Left renal pelvis (tissue), 4 donors: ENCODE measurements at places on chromosomes 13 and 19. TPM values are rescaled to one million over a fixed set of nuclear protein-coding genes. Genes with fewer than 3 reads are reported as not detected.

Gene NLRP5
- not detected for polyA plus RNA-seq

Gene STOML3
- polyA plus RNA-seq: 0.15 TPM

Gene S1PR4
- polyA plus RNA-seq: 0.21 TPM

Gene KL
- polyA plus RNA-seq: 44.2 TPM

Gene APC2
- 1.0 TPM for polyA plus RNA-seq

Gene ZNF135
- 24.6 TPM for polyA plus RNA-seq

Gene ZFR2
- polyA plus RNA-seq: 2.5 TPM

Gene PDS5B
- polyA plus RNA-seq: 81.8 TPM

Gene LRRC25
- polyA plus RNA-seq: 1.3 TPM

Gene ZIC5
- polyA plus RNA-seq: 0.03 TPM

GRCh38 chr13:110714797-110715394, 1.4 kb downstream of the ING1 start:
- no peak for DNase-seq

DNA sequence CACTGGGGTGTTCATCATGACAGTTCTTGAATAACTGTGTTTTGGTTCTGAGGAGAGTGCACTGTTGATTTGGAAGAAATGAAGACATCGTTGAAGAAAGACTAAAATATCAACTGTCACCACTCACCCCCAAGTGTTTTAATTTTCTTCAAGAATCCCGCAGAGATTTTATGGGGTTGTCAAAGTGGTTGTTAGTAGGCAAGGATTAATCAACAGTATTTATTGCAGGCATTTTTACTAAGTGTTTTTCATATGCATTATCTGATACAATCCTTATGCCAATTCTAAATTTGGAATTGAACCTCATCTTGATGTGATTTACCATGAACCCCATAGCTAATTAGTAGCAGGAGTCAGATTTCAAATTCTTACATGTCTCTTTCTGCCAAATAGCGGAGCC, 63.7 kb upstream of the OBI1 start:
- no peak for DNase-seq

DNA sequence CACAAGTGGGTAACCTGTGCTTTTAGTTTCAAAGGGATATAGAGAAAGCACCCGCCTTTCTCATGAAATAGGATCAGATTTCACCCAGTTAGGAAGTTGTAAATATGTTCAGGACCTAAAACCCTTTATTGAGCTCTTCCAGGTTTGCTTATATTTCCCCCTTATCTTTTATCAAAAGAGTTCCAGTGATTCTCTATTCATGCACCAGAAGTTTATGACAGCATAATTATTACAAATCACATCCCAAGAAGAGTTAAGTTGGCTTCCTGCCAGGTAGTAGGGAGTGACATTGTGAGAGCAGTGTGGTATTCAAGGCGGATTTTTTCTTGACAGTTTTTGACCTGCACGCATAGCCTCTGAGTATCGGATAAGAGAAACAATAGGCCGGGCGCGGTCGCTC, 190.3 kb downstream of the STK24 start:
- DNase-seq: no peak

DNA sequence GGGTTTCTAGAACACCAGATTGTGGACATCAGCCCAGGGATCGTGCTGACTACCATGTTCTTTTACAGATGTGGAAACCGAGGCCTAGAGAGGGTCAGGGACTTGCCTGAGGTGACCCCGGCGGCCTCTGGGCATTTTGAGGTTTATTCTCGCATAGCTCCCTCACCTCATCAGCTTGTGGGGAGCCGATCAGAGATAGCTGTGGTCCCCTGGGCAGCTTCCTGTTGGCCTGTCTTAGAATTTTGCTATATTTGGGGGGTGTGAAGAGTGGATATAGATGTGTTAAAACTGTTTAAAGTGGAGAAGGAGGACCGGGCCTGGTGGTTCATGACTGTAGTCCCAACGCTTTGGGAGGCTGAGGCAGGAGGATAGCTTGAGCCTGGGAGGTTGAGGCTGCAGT, 6.9 kb downstream of the ARHGEF1 start:
- DNase-seq: no peak

DNA sequence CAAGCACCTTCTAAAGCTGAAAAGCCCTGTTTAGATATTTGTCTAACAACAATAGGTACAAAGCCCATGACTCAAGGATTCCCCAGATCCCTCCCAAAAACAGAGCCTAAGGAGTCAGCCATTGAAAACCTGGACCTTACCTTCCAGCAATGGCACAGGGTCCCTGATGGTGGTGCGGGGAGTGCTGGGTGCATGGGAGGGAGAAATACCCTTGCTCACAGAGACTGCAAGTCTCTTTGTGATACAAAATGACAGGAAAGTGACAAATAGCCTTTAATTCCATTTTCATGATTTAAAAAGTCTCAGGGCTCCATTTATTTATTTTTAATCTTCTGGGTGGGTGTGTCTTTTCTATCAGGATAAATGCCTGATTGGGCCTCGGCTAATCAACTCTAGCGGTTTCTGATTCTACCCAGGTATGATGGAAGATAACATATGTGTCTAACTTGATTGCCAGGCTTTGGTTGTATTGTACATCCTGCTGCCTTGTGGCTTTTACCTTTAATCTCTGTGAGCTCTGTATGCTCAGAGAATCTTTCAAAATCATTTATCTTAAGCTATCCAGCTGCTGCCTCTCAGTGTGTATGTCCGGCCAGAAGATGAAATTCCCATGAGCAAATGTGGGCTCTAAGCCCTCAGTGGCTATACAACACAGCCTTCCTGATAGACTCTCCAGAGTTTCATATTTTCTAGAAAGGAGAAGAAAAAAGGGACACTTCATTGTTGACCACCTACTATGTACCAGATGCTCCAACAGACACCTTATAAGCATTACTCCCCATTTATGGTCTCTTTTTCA, 54.6 kb upstream of the FAM124A start:
- no peak for DNase-seq

DNA sequence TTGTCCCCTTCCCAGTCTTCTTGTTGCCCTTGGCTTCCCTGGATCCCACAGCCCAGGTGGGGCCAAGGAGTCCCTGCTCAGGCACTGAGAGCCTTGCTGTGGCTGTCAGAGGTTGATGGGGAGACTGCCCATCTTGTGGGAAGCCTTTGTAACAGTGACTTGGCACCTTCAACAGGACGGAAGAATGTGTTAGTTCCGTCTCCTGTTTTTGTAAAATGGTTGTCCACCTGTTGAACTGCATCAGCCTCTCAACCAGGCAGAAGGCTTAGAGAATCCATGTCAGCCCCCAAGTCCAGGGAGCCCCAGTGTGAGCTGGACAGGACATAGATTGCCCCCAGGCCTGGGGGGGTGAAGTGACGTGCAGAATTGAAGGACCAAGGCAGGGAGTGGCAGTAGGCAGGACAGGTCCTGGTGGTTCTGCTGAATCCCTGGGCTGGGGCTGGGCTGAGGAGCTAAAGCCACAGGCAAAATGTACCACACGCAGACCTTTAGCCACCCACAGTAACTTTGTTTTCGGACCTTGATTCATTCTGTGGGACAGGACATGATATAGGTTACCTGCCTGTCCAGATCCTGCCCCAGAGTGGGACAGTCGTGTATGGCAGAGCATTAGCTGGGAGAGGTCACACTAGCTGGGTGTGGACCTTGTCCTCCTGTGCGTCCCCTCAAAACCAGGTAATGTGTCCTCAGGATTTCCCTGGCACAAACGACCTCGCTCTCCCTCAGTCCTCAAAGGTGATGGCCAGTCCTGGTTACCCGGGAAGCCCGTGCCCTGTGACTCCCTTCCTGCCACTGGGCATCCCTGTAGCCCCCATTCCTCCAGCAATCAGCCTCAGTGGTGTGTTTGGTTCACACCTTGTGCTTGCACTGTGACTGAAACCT, 47.0 kb downstream of the GATAD2A start:
- DNase-seq: no peak

DNA sequence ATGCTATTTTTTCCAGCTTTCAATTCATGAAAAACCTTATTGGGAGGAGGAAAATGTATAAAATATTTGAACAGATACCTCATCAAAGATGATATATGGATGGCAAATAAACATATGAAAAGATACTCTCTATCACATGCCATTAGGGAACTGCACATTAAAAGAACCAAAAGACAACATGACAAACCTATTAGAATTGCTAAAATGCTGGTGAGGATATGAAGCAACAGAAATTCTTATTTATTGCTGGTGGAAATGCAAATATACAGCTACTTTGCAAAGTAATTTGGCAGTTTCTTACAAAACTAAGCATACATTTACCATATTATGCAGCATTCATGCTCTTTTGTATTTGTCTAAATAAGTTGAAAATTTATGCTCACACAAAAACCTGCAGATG, 1783.9 kb upstream of the PCDH20 start:
- no peak for DNase-seq

- no peak for DNase-seq
Measured at GRCh38 chr19:7742991-7743390, 4.3 kb downstream of the CD209 start.
